ENCODE measurements at places on chromosomes 12 and 14.

DNA sequence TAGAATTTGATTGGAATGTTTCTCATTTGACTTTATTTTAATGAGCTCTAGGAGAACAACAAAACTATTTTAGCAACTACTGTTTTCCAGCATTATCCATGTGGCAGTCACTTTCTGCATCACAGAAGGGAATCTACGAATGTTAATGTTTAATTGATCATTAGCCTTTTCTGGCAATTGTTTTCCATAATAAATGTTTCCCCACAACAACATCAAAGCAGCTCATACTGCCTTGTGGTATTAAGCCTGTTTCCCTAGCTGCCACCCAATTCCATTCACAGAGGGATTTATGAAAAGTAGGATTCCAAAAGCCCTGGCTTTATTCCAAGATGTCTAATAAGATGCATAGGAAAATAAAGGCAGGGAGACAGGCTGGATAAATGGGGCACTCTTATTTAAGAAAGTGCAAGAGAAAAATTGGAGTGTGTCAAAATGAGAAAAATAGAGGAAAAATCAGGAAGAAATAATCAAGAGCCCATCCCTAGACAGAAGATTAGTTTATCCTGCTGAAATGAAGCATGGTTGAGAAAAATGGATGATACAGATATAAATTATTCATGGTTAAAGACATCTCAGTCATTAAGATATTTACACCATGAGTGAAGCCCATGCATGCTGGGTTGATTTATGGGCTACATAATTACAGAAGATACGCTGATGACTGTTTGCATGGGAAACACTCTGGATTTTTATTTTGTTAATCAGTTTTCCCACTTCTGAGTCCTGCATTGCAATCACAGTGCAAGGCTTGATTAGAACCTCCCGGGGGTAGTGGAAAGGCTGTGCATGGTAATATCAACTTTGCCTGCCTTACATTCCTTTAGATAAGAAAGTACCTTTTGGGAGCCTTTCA is 180.3 kb downstream of the HELB start:
- DNase-seq: no peak

DNA sequence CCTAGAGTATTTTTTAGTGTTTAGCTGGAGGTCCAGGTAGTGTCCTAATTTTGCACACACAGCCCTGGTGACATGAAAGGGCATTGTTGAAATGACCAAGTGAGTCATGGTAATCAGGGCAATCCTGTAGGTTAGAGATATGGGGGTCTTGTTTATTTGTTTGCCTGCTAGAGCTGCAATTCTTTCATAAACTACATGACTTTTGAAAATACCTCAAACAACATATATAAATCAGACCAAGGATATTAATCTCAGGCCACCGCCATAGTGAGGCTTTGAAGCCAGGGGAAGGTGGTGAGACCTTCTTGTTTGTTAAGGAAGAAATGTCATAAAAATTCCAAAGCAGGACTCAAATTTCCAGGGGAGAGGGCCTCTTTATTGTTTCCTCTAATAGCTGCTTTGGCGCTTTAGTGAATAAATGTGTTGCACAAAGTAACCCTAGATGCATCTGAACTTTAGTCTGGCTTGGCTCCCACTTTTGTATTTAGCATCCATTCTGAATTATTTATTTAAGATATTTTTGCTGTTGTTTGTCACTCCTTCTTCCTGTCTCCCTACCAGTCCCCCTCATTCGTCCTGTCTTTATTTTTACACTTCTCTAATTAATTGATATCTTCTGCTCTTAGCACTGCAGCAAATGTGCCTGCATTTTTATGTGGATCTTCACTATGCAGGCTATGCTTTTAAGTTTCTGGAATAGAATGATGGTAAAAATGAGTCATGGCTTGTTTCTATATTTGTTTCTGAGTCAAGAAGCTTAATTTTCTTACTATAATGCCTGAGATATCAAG is 430.3 kb downstream of the RAD51B start:
- DNase-seq: no peak

DNA sequence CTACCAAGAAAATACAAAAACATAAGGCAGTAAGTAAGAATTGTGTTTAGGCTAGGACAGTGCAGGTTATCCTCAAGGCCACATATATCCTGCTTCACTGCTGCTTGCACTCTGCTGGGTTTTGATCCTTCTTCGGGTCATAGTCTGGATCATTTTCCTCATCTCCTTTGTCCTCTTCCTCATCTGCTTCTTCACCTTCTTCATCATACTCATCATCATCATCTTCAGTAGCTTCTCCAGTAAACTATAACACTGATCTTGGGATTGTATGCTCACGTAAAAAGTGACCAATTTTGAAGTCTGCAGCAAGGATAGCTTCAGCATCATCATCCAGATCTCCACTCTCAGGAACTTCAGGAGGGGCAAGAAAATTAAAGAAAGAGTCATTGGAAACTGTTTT is 29.4 kb downstream of the YARS2 start:
- no peak for DNase-seq

DNA sequence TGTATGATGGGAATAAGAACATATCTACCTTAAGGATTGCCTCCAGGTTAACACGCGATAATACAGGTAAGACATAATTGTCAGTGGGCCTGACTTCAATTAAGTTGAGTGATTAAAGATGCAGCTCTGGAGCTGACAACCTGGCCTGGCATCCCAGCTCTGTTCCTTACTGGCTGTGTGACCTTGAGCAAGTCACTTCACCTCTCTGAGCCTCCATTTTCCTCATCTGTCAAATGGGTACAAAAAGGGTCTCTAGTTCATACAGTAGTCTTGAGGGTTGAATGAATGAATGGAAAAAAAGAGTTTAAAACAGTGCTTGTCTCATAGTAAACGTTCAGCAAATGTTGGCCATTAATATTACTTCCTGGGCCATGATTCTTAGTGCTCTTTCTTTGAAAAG is 213.9 kb downstream of the PHETA1 start:
- DNase-seq: no peak

DNA sequence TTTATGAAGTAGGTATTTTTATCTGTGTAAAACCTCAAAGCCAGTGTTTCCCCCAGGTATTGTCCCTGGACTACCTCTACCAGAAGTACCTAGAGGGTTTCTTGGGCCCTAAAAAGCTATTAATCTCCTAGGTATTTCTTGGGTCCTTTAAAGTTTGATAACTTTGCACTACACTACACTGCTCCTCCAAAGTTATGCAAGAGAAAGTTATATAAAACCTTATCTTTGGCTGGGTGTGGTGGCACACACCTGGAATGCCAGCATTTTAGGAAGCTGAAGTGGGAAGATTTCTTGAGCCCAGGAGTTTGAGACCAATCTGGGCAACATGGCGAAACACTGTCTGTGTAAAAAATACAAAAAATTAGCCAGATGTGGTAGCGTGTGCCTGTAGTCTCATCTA is 34.9 kb downstream of the PTPN21 start:
- no peak for DNase-seq

- DNase-seq: no peak
Observed at GRCh38 chr12:122929812-122930211, 33.9 kb upstream of the VPS37B start.

GRCh38 chr12:1203735-1204019 is 212.7 kb downstream of the ERC1 start:
- DNase-seq: no peak

- DNase-seq: no peak
Observed at GRCh38 chr14:103699261-103699661, 16.0 kb downstream of the XRCC3 start.

DNA sequence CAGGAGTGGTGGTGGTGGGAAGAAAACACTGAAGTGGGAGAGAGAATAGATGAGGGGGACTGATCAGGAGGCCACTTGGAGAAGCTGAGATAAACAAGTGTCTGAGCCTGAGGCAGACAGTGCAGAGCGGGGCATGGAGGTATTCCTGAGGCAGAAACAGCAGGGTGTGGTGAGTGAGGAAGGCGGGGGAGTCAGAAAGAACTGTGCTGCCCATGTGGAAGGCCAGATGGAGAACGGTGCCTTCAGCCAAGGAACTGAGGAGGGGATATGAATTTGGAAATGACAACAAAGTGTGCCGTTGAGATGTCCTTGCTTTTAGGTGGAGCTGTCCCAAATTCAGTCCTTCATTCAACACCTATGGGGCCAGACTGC is 13.7 kb downstream of the APPL2 start:
- DNase-seq: no peak

- no peak for DNase-seq
Observed at GRCh38 chr12:51424094-51424661, 453 bp upstream of the SLC4A8 start.

- DNase-seq: no peak
Observed at GRCh38 chr14:68740788-68741476, 51.9 kb downstream of the ZFP36L1 start.

- DNase-seq: no peak
Observed at GRCh38 chr12:48882315-48882687, 16.6 kb upstream of the RND1 start.

- DNase-seq: no peak
Observed at GRCh38 chr14:44317441-44317746, 189.7 kb downstream of the FSCB start.

GRCh38 chr14:77570706-77571268 is 45.6 kb downstream of the SPTLC2 start:
- no peak for DNase-seq

DNA sequence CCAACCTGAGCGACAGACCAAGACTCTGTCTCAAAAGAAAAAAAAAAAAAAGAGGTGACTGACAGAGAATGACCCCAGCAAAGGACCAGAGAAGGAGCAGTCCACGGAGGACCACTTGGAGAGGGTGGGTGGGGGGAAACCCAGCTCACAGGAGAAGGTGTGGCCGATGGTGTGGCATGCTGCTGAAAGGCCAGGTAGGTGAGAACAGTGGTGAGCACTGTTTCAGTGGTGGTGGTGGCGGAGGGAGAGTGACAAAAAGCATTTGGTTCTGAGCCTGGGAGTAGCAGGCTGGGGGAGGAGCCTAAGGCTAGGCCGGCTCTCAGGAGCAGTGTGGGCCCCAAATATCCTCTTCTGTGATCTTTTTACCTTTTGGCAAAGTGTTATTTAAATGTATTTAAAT is 63.8 kb downstream of the IRF2BPL start:
- peak; percentile 80 for DNase-seq

GRCh38 chr14:72864712-72865365 is 29.1 kb downstream of the DPF3 start:
- no peak for DNase-seq

GRCh38 chr12:53190108-53190729 is 9.5 kb upstream of the CSAD start:
- DNase-seq: peak; percentile 50

- DNase-seq: no peak
Observed at GRCh38 chr14:90445011-90445410, 48.2 kb downstream of the CALM1 start.

GRCh38 chr12:103498990-103499389 is 3.2 kb upstream of the C12orf42 start:
- DNase-seq: no peak

- DNase-seq: no peak
Observed at GRCh38 chr14:57928732-57929131, 62.8 kb upstream of the SLC35F4 start.

- DNase-seq: no peak
Observed at GRCh38 chr12:75389061-75389460, 1.8 kb upstream of the GLIPR1L2 start.

GRCh38 chr14:50778721-50779483 is 52.1 kb downstream of the NIN start:
- no peak for DNase-seq

DNA sequence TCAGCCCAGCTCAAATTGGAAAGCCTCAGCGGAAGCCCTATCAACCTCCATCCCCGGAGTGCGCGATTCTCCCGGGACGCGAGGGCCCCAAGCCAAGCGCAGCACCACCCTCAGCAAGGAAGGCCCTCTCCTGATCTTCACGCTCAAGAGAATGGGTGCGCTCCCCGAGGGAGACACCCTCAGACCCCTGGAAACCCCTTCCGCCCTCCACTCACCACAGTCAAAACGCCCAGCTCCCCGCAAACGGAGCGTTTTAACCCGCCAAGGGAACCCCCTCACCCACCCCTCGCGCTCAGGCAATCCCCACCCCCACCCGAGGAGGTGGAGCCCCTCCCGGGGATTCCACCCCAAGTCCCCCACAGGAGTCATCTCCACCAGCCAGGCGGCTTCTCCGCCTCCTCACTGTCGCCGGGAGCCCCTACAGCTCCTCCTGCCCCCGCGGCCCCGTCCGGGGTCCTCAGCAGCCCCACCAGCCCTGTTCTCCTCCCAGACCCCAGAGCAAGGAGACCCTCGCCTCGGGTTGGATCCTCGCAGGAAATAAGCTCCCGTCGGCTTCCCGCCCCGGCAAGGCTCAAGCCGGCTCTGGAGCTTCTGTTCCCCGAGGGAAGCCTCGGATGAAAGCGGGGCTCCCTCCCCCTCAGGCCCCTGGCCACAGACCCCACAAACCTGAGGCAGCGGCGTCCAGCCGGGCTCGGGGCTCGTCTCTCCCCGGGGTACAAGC is 507 bp downstream of the BAZ2A start:
- DNase-seq: peak; percentile 25

DNA sequence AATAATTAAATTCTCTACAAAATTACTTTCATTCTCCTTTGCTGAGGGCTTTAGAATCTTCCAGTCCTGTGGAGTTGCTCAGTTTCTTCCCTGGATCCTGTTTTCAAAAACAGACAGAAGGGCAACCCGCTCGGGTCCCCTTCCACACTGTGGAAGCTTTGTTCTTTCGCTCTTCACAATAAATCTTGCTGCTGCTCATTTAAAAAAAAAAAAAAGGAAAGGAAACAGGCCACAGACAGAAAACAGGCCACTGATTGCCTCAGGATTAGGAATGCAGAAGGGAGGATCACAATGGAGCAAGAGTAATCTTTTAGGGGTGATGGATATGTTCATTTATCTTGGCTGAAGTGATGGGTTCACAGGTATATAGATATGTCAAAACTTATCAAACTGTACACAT is 29.5 kb upstream of the HIGD1C start:
- no peak for DNase-seq

GRCh38 chr14:101624536-101624935 is 63.2 kb downstream of the DIO3 start:
- no peak for DNase-seq

Measured in stimulated activated naive CD8-positive, alpha-beta T cell treated with anti-CD3 and anti-CD28 coated beads, Interleukin-15, amount 100 ng/mL, for 72 hours (primary cell).